ENCODE measurements at places on chromosomes 4 and X. TPM values are rescaled to one million over a fixed set of nuclear protein-coding genes. Genes with fewer than 3 reads are reported as not detected.

ARHGAP6 gene
- 2.4 TPM for total RNA-seq

NRK gene
- total RNA-seq: 213 TPM

ARSJ gene
- 3.7 TPM for total RNA-seq

TRAM1L1 gene
- total RNA-seq: 2.8 TPM

CRMP1 gene
- 0.30 TPM for total RNA-seq

REPS2 gene
- 69.9 TPM for total RNA-seq

PRDM5 gene
- 17.2 TPM for total RNA-seq

TEX13B gene
- total RNA-seq: not detected

DNA sequence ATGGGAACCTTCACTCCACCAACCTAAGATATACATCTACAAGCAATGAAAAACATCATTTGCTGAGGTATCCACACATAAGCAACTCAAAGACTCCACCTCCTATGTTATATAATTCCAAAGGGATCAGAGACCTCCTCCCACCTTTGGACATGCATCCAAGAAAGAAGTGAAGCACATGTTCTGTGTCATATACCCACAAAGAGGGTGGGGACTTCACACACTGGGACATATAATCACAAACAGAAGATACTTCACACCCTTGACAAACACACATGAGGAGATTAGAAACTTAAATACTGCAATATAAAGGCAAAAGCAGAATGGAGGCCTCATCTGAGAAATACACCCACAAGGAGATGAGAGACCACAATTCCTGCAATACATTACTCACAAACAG is 25.4 kb downstream of the SUV39H1 start:
- no peak for DNase-seq
- no peaks in the 10 kb centered on the region for H3K27me3 ChIP-seq
- H3K4me3 ChIP-seq: no peak overlapping the region
- no peaks in the 10 kb centered on the region for H3K4me1 ChIP-seq
- no peak overlapping the region for H3K27ac ChIP-seq
- H3K36me3 ChIP-seq: no peaks in the 10 kb centered on the region

- H3K4me3 ChIP-seq: no peak overlapping the region
- no peaks in the 10 kb centered on the region for H3K4me1 ChIP-seq
- no peaks in the 10 kb centered on the region for H3K27me3 ChIP-seq
- no peak overlapping the region for H3K27ac ChIP-seq
- no peak for DNase-seq
- no peaks in the 10 kb centered on the region for H3K36me3 ChIP-seq
Measured at GRCh38 chr4:104025251-104025650, 305.5 kb upstream of the TACR3 start.

GRCh38 chr4:100949350-100949935 is 397.9 kb downstream of the PPP3CA start:
- H3K4me3 ChIP-seq: no peak overlapping the region
- no peak for DNase-seq
- no peaks in the 10 kb centered on the region for H3K4me1 ChIP-seq

DNA sequence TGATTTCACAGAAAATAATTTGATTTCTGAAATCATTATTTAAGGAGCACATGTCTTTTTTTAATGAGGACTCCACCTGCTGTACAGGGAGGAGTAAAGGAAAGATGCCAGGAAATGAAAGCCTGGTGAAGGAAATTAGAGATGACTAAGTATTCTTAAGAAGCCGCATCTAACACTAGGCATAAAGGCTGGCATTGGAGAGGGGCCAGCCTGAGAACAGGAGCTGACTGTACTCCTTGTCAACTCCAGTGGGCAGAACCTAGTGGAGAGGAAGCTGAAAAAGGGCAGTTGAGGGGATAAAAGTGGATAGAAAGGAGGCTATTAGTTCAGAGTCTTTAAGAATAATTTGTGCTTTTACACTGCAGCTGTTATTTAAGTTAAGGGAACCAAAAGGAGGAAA is 393.0 kb downstream of the PPP1R2C start:
- no peaks in the 10 kb centered on the region for H3K36me3 ChIP-seq
- no peak overlapping the region for H3K27ac ChIP-seq
- no peaks in the 10 kb centered on the region for H3K4me1 ChIP-seq
- DNase-seq: no peak

DNA sequence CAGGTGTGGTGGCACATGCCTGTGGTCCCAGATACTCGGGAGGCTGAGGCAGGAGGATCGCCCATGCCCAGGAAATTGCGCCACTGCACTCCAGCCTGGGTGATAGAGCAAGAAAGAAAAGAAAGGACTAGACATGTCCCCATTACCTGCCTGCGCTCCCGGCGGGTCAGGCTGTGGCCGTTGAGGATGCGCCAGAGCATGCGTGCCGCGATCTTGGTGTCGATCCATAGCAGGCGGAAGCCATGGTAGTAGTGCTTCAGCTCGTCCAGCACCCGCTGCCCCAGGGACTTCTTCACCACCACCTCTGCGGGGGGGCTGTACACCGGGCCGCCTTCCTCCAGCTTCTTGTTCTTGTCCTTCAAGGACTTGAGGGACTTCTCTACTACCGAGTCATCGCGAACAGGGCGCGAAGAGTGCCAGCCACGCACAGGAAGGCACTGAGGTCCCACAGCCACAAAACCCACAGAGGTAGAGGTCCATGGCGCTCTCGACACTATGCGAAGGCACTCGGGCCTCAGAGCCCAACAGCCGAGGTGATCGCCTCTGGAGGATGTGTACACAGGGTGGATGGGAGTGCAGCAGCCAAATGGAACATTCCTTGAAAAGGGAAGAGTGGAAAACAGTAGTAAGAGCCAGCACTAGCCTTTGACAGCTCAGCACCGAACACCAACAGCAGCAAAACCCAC is 14.6 kb downstream of the LETM1 start:
- no peak for DNase-seq
- H3K27me3 ChIP-seq: no peaks in the 10 kb centered on the region
- H3K36me3 ChIP-seq: peaks cover 54% of the 10 kb centered on the region
- H3K4me1 ChIP-seq: peaks cover 24% of the 10 kb centered on the region

DNA sequence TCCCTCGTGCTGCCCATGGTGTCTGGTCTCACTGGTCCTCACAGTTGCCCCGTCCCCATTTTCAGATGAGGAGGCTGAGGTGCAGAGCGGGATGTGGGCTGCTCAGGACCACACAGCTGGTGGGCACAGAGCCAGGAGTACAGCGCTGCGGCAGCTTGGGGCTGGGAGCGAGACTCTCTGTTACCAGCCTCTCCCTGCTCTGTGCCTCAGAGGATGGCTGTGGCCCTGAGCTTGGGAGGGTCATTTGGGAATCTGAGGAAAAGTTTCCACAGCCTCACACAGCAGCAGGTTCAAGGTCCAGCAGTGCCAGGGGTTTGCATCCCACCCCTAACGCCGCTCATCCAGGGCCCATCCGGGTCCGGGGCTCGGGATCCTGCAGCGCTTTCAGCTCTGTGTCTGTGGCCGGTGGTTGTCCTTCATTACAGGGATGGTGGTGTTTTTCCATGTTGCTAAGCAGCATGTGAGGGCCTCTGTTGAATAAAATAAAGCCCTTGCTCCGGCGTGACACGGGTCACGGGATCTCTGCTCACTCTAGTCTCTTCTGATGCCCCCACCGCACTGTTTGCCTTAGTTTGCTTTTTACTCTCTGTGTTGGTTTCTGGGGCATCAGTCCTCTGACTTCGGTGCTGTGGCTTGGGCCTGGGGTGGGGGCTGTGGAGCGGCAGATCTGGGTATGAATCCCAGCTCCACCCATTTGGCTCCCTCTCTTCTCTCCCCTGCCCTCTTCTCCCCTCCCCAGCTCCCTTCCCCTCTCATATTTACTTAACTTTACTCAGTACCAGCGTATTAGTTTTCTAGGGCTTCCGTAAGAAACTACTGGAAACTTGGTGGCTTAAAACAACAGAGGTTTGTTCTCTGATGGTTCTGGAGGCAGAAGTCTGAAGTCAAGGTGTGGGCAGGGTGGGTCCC is 6.5 kb downstream of the WFS1 start:
- H3K27me3 ChIP-seq: no peaks in the 10 kb centered on the region
- H3K4me3 ChIP-seq: no peak overlapping the region
- H3K36me3 ChIP-seq: peaks cover 3% of the 10 kb centered on the region
- no peak for DNase-seq
- H3K4me1 ChIP-seq: peaks cover 79% of the 10 kb centered on the region
- H3K27ac ChIP-seq: peak overlapping the region; percentile 67

DNA sequence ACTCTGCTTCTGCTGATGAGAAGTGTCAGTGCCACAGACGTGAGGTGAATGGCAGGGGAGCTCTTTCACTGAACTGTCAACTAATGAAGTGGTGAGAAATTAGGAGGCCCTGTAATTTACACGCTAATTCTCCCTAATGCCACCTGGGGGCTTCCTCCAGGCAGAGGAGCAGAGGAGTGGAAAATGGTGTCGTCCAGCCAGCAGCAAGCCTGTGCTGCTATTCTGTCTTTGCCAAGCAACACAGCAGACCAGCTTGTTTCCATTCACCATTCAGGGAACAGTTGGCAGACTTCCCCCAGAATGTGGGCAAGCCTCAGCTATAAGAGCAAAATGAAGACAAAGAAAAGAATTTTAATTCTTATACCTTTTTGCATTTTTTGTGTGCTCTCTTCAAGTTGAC is 245.2 kb upstream of the TET2 start:
- no peaks in the 10 kb centered on the region for H3K27me3 ChIP-seq
- H3K4me1 ChIP-seq: no peaks in the 10 kb centered on the region
- no peak for DNase-seq

DNA sequence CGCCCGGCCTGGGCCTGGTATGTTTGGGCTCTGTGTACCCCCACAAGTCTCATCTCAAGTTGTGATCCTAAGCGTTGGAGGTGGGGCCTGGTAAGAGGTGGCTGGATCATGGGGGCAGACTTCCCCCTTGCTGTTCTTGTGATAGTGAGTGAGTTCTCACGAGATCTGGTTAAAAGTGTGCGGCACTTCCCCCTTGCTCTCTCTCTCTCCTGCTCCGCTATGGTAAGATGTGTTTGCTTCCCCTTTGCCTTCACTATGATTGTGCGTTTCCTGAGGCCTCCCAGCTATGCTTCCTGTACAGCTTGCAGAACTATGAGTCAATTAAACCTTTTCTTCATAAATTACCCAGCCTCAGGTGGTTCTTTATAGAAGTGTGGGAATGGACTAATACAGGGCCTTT is 53.0 kb downstream of the CHST7 start:
- H3K27ac ChIP-seq: peak overlapping the region; percentile 10
- H3K27me3 ChIP-seq: no peaks in the 10 kb centered on the region
- H3K4me1 ChIP-seq: no peaks in the 10 kb centered on the region
- DNase-seq: no peak
- no peak overlapping the region for H3K4me3 ChIP-seq
- H3K36me3 ChIP-seq: no peaks in the 10 kb centered on the region

DNA sequence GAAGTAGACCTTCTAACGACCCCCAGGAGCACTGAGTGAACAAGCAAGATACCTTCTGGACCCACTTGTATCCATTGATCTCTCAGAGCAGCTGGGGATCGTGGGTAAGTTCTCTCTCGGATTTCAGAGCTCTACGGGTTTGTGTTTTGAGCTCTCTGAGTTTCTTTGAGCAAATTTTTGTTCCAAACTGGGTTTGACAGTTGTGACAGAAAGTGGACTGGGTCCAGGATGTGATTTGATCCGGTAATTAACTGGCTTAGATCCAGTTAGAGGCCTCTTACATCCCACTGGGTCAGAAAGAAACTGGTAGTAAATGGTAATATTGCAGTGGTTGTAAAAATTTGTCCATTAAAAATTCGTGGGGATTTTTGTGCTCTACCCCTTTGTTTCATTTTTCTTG is 459.2 kb downstream of the INPP4B start:
- no peaks in the 10 kb centered on the region for H3K4me1 ChIP-seq
- no peaks in the 10 kb centered on the region for H3K27me3 ChIP-seq
- H3K36me3 ChIP-seq: no peaks in the 10 kb centered on the region
- DNase-seq: no peak
- no peak overlapping the region for H3K4me3 ChIP-seq

- no peaks in the 10 kb centered on the region for H3K4me1 ChIP-seq
- no peaks in the 10 kb centered on the region for H3K36me3 ChIP-seq
- no peaks in the 10 kb centered on the region for H3K27me3 ChIP-seq
- H3K4me3 ChIP-seq: no peak overlapping the region
- DNase-seq: no peak
Measured at GRCh38 chr4:15714646-15715435, 12.0 kb downstream of the BST1 start.

DNA sequence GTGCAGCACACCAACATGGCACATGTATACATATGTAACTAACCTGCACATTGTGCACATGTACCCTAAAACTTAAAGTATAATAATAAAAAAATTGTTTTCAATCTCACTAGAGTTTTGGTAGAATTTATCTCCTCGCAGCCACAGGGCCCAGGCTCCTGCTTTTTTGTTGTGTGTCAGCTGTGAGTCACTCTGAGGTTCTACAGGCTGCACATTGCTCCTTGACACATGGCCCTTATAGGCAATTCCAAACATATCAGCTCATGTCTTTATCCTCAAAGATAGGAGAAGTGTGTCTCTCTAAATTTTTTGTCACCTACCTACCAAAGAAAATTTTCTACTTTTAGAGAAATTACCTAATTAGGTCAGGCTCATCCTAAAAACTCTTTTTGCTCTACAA is 252.1 kb upstream of the ADGRL3 start:
- H3K4me1 ChIP-seq: no peaks in the 10 kb centered on the region
- H3K4me3 ChIP-seq: no peak overlapping the region
- no peaks in the 10 kb centered on the region for H3K36me3 ChIP-seq
- H3K27ac ChIP-seq: no peak overlapping the region
- no peak for DNase-seq

DNA sequence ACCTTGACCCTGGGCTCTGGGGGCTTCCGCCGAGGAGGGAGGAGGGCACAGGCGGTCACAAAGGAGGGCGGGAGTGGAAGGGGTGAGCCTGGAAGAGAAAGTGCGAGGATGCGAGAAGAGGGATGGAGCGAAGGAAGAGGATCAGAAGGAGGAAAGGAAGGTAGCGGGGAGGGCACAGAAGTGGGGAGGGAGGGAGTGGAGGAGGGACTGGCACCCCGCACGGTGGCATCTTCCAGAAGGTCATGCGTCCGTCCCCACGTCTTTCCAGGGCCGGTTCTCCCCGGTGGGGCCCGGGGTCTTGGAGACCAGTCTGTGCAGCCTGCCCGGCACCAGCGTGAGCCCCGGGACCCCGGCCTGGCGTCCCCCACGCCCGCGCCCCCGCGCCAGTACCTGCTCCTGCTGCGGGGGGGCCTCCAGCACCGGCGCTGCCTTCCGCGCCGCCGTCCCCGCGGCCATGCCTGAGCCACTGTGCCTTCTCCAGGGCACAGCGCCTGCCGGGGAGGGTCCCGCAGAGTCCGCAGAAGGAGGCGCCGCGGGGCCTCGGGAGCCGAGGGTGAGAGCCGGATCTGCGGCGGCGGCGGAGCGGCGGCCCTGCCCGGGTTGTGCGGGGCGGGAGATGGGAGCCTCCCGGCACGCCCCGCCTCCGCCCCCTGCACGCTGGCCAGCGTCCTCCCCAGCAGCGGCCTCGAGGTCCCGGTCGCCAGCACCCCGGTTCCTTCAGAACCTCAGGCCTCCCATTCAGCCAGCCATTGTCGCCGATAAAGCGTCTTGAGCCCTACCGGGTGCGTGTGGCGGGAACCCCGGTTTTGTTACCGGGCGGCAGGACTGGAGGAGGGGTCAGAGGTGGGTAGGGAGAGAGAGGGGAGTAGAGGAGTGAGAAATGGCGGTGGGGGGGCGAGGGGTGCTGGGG is at the start of gene RNF175:
RNF175 (minus strand) TSS at position 618 of the 910 bp plus-strand sequence; CDS start at position 456, 162 bp downstream.
- H3K27me3 ChIP-seq: peaks cover 8% of the 10 kb centered on the region
- no peak for DNase-seq
- H3K27ac ChIP-seq: no peak within 1 kb of the TSS
- peaks cover 5% of the 10 kb centered on the region for H3K4me1 ChIP-seq

- H3K4me1 ChIP-seq: no peaks in the 10 kb centered on the region
- H3K27me3 ChIP-seq: no peaks in the 10 kb centered on the region
- no peak overlapping the region for H3K4me3 ChIP-seq
- H3K27ac ChIP-seq: no peak overlapping the region
- DNase-seq: no peak
- no peaks in the 10 kb centered on the region for H3K36me3 ChIP-seq
Measured at GRCh38 chrX:37716602-37717001, 31.0 kb downstream of the XK start.
